Stimulated activated CD4-positive, alpha-beta T cell treated with anti-CD3 and anti-CD28 coated beads, Interleukin-2, amount 100 ng/mL, for 24 hours (primary cell): ENCODE measurements at places on chromosomes 5 and 9.

- no peak for DNase-seq
Observed at GRCh38 chr5:13567819-13568218, 376.7 kb downstream of the DNAH5 start.

DNA sequence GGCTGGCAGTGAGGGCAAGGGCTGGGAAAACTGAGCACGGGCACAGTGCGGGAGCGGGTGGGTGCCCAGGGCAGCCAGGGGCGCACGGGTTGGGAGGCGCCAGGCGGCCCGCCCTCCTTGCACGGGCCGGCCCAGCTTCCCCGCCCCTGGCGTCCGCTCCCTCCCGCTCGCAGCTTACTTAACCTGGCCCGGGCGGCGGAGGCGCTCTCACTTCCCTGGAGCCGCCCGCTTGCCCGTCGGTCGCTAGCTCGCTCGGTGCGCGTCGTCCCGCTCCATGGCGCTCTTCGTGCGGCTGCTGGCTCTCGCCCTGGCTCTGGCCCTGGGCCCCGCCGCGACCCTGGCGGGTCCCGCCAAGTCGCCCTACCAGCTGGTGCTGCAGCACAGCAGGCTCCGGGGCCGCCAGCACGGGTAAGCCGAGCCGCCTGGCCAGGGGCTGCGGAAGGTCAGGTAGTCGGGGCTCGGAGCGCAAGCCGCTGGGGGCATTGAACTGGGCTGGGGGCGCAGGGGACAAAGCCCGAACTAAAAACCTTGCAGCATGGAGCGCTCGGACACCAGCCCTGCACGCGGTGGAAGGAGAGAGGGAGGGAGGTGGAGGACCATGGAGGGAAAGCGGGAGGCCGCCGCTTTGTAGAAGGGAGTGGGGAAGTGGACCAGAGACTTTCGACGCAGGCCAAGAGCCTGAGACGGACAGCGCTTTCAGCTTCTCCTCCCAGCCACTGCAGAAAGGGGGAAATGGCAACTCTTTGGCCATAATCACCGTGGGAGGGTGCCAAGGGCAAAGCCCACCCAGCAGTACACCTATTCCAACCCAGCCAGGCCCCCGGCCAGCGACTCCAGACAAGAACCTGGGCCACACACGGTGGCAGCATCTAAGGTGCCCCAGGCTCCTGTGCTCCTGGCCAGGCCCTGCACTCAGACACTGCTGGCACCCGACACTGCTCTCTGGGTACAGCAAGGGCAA lies at the start of gene TGFBI:
TGFBI (plus strand) TSS at position 207 of the 961 bp plus-strand sequence; CDS start at position 275, 68 bp downstream.
- no peak for DNase-seq

DNA sequence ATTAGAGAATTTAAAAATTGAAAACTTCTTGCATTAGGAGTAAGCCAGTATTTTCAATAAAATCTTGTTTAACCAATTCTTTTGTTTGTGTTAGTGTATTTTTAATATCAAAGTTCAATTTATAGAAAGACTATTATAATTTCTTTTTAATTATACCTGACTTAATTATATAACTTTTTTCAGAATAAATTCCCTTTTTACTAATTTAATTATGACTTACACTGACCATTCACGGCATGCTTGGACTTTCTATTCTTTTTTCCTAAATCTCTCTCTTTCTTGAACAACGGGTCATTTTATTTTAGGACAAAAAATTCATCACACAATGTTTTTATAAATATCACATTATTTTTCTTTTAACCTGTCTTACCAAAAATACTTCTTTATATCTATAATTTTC lies 555.3 kb upstream of the PTGER4 start:
- no peak for DNase-seq

- no peak for DNase-seq
Observed at GRCh38 chr5:16774806-16775205, 158.0 kb upstream of the RETREG1 start.

DNA sequence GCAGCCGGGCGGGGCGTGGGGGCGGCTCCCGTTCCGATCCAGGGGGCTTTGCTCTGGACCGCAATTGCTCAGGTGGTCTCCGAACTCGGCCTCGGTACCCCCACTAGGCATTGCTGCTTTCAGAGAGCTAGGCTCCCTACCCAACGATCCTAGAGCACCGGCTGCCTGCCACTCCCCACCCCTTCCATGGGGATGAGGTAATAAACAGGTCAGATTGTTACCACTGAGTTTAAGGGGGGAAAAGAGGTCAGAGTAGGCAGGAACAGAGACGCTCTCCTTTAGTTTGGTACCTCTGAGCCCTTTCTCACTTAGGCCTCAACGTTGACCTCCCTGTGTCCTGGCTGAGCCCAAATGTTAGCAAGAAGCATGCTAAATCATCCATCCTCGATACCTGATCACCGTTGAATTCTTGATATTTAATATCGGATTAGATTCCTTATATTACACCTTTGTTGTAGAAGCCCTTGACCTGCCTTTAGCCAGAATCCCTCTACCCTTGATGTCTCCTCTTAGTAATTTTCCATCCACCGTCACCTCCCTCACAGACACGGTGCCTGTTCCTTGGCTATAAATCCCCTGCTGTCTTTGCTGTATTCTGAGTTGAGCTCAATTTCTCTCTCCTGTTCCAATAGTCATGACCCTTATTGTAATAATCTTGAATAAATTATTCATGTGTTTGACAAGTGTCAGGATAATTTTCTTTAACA lies 588 bp upstream of the PLPP1 start:
- DNase-seq: no peak

GRCh38 chr9:12584656-12585522 lies 108.3 kb upstream of the TYRP1 start:
- no peak for DNase-seq

GRCh38 chr5:59799668-59800346 lies 93.7 kb downstream of the PDE4D start:
- DNase-seq: no peak

- no peak for DNase-seq
Observed at GRCh38 chr9:653421-653820, 188.1 kb upstream of the DMRT1 start.

GRCh38 chr5:59661954-59662615 lies 231.4 kb downstream of the PDE4D start:
- DNase-seq: no peak
